ENCODE measurements at places on chromosomes 7 and 10.

GRCh38 chr10:52903397-52903938, 130.9 kb upstream of the MBL2 start:
- DNase-seq = no peak

- no peak for DNase-seq
These were observed 30.4 kb upstream of the BMPER start for GRCh38 chr7:33874943-33875342.

GRCh38 chr10:72365106-72365895, 10.6 kb upstream of the DNAJB12 start:
- DNase-seq = no peak

DNA sequence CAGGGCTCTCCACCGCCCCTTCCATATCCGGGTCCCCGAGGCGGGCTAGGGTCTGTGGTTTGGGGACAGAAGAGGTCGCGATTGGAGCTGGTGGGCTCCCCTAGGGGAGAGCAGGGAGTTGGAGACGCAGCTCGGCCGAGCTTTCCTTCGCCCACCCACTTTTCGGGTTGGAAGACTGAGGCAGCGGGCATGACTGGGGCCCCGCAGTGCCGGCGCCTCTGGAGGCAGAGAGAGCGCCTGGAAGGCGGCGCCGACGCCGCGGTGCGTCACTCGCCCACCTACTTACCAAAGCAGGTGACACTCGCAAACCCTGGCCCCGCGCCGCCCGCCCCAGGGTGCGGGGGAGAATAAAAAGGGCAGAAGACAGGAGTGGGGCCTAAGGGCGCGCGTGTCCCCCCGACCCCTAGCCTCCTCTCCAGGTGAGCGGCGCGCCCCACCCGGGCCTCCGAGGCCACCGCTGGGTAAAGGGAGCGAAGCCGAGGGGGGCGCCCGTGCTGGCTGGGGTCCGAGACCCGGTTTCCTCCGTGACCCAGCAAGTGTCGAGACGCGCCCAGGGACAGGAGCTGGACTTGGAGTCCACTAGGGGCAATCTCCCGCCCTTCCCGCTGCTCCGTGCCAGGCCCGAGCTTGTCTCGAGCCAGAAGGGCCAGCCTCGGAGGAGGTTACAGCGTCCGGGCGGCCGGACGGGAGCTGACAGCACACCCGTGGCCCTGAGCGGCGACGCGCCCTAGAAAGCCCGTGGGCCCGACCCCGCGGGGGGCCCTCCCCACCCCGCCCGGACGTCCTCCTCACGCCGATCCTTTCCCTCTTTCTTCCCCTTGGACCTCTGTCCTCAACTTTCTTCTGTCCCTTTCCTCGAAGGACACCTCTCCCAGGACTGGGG, 34.4 kb upstream of the GRID1 start:
- DNase-seq = peak; percentile 59

DNA sequence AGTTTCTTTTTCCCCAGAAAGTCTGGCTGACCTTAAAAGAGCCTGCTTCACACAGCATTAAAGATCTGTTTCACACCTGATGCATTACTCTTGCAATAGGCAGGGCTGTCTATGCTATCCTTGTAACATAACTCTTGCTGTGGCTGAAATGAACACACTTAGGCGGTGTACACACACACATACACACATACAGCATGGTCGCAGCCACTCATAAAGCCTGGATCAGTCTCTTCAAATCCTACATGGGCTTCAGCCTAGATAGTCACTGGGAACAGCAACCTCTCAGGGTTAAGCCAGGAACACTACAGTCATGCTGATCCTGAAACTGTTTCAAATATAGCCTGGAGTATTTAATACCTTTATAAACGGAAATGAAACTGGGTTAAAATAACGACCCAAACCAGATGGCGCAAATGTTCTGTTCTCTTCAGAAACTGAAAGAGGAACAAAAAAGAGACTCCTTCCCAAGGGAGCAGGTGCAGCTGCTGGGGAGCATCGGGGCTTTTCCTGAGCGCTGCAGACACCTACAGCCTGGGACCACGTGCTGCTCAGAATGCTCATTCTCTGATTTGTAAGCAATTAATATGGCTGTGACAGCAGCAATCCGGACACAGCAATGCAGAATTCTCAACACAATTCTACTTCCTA, 61.0 kb upstream of the SFMBT2 start:
- DNase-seq = peak; percentile 79

GRCh38 chr10:77507291-77507880, 130.2 kb downstream of the KCNMA1 start:
- no peak for DNase-seq

DNA sequence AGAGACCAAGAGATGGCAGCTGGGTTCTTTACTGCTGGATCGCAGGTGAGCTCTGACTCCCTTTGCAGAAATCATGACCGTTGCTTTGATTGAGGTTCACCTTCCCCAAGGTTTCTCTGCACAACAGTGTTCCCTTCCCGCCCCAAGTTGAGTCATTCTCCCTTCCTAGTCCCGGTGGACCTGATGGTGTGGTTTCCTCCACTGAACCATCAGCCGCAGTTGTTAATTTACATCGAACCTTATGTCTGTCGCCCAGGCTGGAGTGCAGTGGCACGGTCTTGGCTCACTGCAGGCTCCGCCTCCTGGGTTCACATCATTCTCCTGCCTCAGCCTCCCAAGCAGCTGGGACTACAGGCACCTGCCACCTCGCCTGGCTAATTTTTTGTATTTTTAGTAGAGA, 5.8 kb downstream of the ZSCAN25 start:
- no peak for DNase-seq

- no peak for DNase-seq
These were observed 322.8 kb upstream of the GRM3 start for GRCh38 chr7:86320889-86321288.

DNA sequence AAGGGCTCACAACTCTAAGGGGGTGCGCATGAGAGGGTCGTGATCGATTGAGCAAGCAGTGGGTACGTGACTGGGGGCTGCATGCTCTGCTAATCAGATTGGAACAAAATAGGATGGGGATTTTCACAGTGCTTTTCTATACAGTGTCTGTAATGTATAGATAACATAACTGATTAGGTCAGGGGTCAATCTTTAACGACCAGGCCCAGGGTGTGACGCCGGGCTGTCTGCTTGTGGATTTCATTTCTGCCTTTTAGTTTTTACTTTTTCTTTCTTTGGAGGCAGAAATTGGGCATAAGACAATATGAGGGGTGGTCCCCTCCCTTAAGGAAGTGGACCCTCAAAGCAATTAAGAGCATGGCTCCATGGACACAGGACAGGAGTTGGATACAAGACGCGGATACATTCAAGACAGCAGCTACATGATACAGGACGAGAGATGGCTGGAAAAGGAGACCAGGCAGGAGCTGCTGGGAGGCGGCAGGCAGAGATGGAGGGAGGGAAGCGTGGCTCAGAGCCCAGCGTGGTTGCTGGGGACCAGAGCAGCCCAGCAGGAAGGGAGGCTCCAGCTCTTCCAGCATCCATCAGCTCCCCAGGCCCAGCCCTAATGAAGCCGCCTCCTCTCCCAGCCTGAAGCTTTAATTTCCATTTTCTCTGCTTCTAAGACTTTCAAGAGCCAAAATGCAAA, 31.6 kb downstream of the GSDME start:
- no peak for DNase-seq

DNA sequence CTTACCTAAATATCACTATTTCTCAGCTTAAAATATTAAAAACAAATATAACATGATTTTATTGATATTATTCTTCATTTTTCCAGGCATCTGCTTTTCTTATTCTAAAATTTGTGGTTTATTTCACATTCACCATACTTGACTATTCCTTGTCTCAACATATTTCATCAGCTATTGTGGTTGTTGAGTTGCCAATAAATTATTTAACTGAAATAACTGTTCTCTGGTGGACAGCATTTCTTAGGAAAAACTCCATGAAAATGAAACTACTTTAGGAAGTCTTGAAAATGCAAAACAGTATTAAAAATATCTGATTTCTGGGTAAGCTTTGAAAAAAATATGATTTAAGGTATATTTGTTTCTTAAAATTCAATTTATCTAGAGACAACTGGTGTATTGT, 122.9 kb upstream of the SEMA3A start:
- no peak for DNase-seq

- DNase-seq = no peak
These were observed 52.6 kb upstream of the GDF10 start for GRCh38 chr10:47247148-47248059.

GRCh38 chr7:112092709-112093395, 113.3 kb downstream of the DOCK4 start:
- DNase-seq = no peak

DNA sequence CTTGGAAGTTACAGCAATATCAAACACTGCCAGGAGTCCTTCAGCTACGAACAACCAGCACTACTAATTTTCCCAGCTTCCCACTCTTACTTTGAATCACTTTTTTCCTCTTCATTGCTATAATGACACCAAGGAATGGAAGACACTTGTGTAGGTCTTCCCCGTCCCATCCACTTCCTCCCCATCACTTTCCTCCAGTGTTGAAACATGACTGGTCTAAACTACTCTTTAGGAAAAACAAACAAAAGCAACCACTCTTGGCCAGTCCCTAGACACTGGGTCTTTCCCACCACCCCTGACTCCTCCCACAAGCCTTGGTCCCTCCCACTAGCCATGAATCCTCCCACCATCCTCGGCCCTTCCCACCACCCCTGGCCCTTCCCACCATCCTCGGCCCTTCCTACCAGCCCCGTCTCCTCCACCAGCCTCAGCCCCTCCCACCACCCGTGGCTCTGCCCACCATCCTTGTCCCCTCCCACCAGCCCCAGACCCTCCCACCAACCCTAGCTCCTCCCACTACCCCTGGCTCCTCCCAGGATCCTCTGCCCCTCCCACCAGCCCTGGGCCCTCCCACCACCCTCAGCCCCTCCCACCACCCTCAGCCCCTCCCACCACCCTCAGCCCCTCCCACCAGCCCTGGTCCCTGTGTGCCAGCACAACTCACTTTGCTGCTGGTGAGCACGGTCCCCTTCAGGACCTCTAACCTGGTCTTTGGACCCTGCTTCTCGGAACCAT, 68.5 kb downstream of the CXCL12 start:
- peak; percentile 78 for DNase-seq

GRCh38 chr7:2893411-2893861, 49.3 kb upstream of the GNA12 start:
- DNase-seq = no peak

GRCh38 chr10:85926986-85927385, 439.6 kb downstream of the GRID1 start:
- DNase-seq = no peak

GRCh38 chr10:28214219-28214618, 88.6 kb downstream of the MPP7 start:
- DNase-seq = no peak

GRCh38 chr7:41832941-41833340, 130.1 kb upstream of the INHBA start:
- DNase-seq = no peak

Data from germinal center (tissue), 1 donor.